ENCODE measurements at places on chromosomes 3 and 15.

GRCh38 chr3:42698216-42698910, 4.2 kb downstream of the HHATL start:
- DNase-seq: no peak

DNA sequence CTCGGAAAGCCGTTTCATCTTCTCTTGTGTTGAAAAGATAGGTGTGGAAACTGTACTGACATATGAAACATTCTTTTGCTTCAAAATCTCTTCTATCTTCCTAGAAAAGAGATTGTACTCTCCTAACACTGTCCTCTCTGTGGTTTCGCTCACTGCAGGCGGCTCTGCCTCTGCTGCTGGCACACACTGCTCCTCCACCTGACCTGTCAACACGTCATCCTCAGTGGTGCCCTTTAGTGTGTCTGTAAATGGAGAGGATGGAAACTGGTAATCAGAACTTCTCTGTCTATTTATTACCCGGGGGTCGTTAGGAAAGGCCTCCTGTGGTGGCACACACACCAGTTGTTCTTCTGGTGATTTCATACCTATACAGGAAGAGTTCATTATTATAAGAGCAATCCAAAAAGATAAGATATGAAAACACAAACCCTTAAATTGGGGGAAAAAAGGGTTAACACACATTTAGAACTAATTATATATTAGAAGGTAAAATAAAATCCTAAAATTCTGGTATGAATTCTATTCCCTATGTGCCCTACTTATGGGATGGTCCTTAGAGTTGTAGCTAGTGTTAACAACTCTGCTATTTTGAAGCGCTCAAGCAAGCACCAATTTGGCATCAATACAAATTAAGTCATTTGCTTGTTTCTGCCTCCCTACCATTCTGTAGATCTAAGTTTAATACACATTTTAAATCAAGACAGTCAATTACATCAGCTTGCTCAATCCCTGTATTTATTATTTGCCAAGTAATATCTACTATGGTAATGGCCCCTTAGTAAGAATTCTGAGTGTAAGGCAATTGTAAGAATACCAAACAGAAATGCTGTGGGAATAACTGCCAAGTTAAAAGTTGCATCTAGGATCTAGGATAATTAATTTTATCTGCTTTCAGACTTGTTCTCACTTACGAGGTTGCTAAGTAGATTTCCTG, 49.2 kb downstream of the TASOR start:
- DNase-seq: no peak

- DNase-seq: no peak
These were observed 222.3 kb downstream of the ZMAT3 start for GRCh38 chr3:178849199-178849910.

DNA sequence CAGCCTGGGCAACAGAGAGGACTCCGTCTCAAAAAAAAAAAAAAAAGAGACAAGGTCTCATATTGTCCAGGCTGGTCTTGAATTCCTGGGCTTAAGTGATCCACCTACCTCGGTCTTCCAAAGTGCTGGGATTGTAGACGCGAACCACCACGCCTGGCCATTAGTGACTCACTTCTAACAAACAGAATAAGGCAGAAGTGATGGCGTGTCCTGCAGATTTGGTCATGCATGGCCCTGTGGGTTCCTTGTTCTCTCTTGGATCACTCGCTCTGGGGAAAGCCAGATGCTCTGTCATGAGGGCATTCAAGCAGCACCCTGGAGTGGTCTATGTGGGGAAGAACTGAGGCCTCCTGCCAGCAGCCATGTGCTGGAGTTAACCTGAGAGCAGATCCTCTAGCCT, 27.4 kb upstream of the TJP1 start:
- DNase-seq: no peak

DNA sequence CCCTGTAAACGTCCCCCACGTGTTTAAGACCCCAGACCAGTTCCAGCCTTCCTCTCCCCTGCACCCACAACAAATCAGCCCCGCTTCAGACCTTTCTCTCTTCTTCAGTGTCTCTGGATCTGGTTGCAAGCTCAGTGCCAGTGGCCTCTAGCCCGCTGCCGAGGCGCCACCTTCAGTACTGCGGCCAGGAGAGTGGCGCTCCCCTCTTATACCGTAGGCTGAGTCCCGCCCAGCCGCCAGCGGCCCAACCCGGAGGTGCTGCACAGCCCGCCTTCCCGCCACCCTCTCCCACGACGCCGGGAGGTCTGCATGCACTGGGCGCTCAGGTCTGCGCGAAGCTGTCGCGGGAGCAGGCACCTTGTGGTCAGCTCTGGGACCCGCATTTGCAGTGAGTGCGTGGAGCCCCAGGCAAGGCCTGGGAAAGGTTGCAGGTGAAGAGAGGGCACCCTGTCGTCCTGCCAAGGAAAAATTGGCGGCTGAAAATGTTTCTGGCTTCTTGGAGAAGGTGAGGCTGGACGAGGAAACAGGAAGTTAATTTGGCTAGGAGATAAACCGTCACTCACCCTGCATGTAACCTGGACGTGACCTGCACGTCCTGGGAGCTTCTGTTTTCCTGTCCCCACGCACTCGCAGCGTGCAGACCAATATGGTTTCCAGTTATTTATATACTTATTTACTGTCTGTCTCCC, at the start of gene C2CD4B:
C2CD4B (minus strand) TSS at position 182 of the 689 bp plus-strand sequence. CDS start 301 bp downstream, outside the sequence.
- no peak for DNase-seq

Data from stimulated activated CD8-positive, alpha-beta memory T cell treated with anti-CD3 and anti-CD28 coated beads, Interleukin-7, amount 100 ng/mL, for 1 hour (primary cell).